Lung (tissue), 17 donors: ENCODE measurements at places on chromosomes 7 and 10. TPM values are rescaled to one million over a fixed set of nuclear protein-coding genes. Genes with fewer than 3 reads are reported as not detected.

GRCh38 chr7:105866102-105866801, 10.1 kb downstream of the ATXN7L1 start:
- H3K27me3 ChIP-seq = no peaks in the 10 kb centered on the region
- no peak overlapping the region for H3K4me3 ChIP-seq
- H3K27ac ChIP-seq = no peak overlapping the region
- no peaks in the 10 kb centered on the region for H3K4me1 ChIP-seq
- H3K36me3 ChIP-seq = no peaks in the 10 kb centered on the region
- DNase-seq = no peak

Gene GNAI1
- 28.5 TPM for total RNA-seq

Gene SPACDR
- total RNA-seq = 2.0 TPM

Gene WNT8B
- not detected for total RNA-seq

Gene PTPRN2
- total RNA-seq = 5.1 TPM

- H3K36me3 ChIP-seq = no peaks in the 10 kb centered on the region
- H3K4me3 ChIP-seq = no peak overlapping the region
- no peak overlapping the region for H3K27ac ChIP-seq
- DNase-seq = peak; percentile 16
- no peaks in the 10 kb centered on the region for H3K4me1 ChIP-seq
- H3K27me3 ChIP-seq = no peaks in the 10 kb centered on the region
Observed at GRCh38 chr7:106982415-106982814, 62.1 kb upstream of the PRKAR2B start.

DNA sequence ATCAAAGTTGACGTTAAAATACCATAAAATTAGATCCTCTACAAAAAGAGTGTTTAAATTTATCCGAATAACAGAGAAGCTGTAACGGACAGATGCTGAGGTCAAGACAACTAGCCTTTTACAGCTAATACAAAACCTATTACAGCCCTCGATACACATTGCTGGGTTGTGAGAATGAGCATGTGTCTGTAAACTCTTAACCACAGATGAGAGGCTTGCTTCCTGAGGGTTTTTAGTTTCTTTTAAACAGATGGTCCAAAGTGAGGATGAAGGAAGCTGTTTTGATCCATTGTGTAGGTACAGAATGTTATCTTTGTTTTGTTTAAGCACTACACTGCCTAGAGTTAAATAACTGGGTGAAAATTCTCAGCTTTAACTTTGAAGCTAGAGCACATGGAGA, 578.2 kb downstream of the PARD3 start:
- no peak for DNase-seq
- H3K36me3 ChIP-seq = no peaks in the 10 kb centered on the region
- no peak overlapping the region for H3K4me3 ChIP-seq

DNA sequence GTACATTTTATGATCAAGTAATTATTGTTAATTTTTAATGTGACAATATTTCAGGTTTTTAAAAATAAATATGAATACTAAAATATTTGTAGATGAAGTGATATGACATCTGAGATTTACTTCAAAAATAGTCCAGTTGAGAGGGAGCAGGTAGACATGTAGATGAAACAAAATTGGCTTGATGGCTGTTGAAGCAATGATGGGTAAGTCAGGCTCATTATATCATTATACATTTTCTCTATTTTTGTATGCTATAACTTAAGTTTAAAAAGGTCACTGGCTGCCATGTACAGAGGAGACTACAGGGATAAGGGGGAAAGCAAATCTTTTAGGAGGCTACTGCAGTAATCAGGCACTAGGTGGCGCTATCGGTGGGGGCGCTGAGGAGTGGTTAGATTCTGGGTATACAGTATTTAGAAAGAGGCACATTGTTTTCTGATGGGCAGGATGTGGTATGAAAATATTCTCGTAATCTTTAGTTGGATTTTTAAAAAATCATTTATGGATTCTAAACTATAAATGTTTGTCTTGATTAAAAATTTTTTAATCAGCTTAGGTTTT, 189.8 kb upstream of the IMMP2L start:
- H3K4me3 ChIP-seq = no peak overlapping the region
- peaks cover 17% of the 10 kb centered on the region for H3K36me3 ChIP-seq
- DNase-seq = peak; percentile 49
- H3K27ac ChIP-seq = no peak overlapping the region

Gene PNLIPRP2
- 1.0 TPM for total RNA-seq

DNA sequence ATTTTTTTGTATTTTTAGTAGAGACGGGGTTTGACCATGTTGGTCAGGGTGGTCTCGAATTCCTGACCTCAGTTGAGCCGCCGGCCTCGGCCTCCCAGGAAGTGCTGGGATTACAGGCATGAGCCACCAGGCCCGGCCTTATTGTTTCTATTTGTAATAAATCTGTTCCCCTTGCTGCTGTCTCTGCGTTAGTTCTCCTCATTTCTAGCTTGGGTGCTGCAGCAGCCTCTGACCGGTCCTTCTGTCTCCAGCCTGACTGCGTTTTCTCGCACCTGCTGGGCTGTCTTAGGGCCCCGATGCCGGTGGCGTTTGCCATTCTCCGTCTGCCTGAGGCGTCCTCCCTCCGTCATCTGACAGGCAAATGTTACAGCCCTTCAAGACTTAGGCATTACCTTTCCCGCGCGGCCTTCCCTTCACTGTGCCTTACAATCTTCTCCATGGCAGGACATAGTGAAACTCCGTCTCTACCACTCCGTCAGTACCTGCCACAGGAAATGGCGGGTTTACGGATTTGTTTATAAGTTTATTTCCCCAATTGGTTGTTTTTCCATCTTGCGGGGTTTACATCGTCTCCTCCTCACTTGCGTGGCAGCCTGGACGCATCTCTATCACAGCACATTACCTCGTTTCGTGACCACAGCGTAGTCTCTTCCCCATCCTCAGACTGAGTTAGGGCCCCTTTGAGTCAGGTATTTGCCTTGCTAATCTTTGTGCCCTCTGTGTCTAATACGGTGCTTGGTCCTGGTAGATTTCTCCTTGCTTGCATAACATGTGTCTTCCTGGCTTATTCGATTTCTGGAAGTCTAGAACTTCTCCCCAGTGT, 2.3 kb upstream of the GIMAP8 start:
- no peak overlapping the region for H3K4me3 ChIP-seq
- DNase-seq = no peak

GRCh38 chr10:18472977-18473376, 178.4 kb downstream of the NSUN6 start:
- peaks cover 7% of the 10 kb centered on the region for H3K4me1 ChIP-seq
- peak overlapping the region; percentile 22 for H3K27ac ChIP-seq
- no peaks in the 10 kb centered on the region for H3K36me3 ChIP-seq
- H3K27me3 ChIP-seq = no peaks in the 10 kb centered on the region

GRCh38 chr10:5076615-5077014, 17.6 kb upstream of the AKR1C3 start:
- DNase-seq = no peak
- no peaks in the 10 kb centered on the region for H3K4me1 ChIP-seq
- H3K27ac ChIP-seq = no peak overlapping the region
- H3K4me3 ChIP-seq = no peak overlapping the region
- no peaks in the 10 kb centered on the region for H3K36me3 ChIP-seq

- H3K4me1 ChIP-seq = no peaks in the 10 kb centered on the region
- H3K4me3 ChIP-seq = no peak overlapping the region
- no peak overlapping the region for H3K27ac ChIP-seq
- DNase-seq = no peak
Observed at GRCh38 chr10:4721999-4722753, 103.8 kb upstream of the AKR1E2 start.
